ENCODE measurements at places on chromosomes 16 and 17.

GRCh38 chr17:5629128-5629527 lies 44.8 kb upstream of the NLRP1 start:
- no peak for DNase-seq

- no peak for DNase-seq
Observed at GRCh38 chr17:15447928-15448579, 19.4 kb downstream of the CDRT4 start.

DNA sequence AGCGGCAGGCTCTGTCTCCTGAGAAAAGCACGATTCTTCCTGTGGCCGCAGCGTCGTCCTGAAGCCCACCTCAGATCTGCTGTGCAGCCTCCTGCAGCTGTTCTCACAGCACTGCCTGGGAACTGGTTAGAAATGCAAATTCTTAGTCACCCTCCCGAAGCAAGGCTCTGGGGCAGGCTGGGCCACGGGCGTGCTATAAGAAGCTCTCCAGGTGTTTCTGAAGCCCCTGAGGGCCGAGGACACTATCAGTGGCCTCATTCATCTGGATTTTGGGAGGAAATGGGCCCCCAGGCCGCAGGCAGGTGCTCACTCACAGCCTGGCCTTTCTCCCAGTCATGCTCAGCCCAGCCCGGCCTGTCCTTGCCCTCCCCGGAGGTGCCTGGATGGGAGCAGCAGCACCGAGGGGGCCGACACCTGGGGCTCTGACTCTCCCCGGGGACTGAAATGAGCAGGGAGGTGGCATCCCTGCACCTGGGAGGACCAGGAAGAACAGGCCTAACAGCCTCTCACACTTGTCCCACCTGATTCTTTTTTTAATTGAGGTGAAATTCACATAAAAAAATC lies 10.4 kb upstream of the NLRC3 start:
- no peak for DNase-seq

DNA sequence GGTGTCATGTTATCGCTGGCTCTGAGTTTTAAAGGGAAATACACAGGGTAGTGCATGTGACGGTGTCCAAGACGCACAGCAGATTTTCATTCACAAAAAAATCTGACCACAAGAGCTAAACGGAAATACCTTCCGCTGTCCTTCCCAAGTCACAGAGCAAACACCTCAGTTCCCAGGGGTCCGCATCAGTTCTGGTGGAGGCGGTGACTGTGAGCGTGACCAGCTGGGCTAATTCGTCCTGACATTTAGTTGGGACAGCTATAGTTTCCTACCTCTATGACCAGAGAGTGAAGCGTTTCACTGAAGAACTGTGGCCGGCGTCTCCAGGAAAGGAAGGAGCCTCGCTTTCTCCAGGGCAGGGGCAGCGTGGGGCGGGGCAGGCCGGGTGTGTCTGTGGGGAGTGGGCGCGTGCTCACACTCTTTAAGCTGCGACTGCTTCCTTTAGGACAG lies 10.5 kb upstream of the FASN start:
- no peak for DNase-seq

GRCh38 chr16:24138024-24138423 lies 118.1 kb upstream of the CACNG3 start:
- no peak for DNase-seq

- no peak for DNase-seq
Observed at GRCh38 chr16:85900027-85900792, 1.2 kb downstream of the IRF8 start.

DNA sequence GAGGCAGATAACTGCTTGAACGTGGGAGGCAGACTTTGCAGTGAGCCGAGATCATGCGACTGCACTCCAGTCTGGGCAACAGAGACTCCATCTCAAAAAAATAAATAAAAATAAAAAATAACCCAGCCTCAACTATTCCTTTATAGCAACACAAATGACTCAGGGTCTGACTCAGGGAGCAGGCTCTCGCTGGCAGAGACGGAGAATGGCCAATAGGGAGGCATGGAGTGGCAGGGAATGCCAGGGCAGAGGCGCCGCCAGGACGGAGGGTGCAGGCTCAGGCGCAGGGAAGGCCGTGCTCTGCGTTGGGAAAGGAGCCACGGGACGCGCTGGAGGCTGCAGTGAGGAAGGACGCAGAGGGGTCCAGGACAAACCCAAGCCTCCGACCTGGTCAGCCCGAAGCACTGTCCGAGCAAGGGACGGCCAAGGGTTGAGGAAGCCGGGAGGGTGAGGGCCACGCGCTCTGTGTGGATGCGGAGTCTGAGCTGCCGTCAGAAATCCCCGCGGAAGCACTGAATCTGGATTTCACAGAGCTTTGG lies 40.3 kb downstream of the PKD1 start:
- no peak for DNase-seq

DNA sequence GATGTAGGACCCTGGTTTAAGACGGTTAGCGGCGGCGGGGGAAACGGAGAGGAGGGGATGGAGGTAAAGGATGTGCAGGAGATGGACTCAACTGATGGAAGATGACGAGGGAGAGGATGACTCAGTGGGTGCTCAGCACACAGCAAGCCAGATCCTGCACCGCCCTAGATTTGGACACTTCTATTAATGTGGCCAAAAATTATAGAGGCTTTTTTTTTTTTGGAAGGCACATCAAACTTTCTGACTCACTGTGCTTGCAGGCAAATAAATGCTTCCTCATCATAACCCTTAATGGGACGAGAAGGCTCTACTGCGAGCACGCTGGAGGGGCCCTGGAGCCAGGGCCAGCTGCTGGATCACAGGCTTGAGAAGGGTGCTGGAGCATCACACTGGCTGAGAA lies 36.0 kb downstream of the RTN4RL1 start:
- no peak for DNase-seq

- no peak for DNase-seq
Observed at GRCh38 chr16:69620573-69620972, 54.8 kb downstream of the NFAT5 start.

GRCh38 chr17:18332909-18333489 lies 17.9 kb downstream of the SMCR8 start:
- no peak for DNase-seq

DNA sequence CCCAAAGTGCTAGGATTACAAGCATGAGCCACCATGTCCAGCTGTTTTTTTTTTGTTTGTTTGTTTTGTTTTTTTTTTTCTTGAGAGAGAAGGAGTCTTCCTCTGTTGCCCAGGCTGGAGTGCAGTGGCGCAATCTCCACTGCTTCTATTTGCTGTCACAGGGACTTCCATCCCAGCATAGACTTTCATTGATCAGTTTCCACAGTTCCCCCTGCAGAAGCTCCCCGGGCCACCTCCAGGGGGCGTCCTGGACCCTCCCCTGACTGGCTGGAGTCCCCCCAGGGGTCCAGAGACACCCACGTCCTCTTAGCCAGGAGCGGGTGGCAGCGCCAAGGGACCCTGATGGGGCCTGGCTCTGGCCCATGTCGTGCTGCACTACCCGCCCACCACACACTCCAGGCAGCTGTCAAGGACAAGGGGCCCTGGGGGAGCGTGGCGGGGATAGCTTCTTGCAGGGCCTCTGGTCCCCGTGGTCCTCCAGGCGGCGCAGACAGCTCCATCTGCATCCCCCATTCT lies 3.1 kb upstream of the NPW start:
- DNase-seq, result no peak

DNA sequence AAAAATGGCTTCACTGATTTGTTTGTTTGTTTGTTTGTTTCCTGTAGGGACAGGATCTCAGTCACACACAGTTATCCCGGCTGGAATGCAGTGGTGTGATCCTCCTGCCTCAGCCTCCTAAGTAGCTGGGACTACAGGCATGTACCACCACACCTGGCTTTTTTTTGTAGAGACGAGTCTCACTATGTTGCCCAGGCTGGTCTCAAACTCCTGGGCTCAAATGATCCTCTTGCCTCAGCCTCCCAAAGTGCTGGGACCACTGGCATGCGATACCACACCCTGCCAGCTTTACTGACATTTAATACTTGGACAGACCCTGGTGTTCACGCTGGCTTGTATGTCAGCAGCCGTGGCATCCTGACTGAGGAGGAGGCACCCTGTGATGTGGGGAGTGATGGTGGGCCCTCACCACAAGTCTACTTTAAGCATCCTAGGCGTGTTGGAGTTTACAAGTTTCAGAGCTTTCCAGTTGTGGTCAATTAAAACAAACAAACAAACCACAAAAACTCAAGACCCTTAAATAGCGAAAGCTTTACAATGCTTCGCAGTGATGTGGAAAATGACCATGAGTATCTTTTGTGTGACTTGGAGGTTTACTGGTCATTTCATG lies 5.1 kb downstream of the ABCA3 start:
- no peak for DNase-seq

GRCh38 chr17:8421571-8421970 lies 14.1 kb upstream of the NDEL1 start:
- no peak for DNase-seq

DNA sequence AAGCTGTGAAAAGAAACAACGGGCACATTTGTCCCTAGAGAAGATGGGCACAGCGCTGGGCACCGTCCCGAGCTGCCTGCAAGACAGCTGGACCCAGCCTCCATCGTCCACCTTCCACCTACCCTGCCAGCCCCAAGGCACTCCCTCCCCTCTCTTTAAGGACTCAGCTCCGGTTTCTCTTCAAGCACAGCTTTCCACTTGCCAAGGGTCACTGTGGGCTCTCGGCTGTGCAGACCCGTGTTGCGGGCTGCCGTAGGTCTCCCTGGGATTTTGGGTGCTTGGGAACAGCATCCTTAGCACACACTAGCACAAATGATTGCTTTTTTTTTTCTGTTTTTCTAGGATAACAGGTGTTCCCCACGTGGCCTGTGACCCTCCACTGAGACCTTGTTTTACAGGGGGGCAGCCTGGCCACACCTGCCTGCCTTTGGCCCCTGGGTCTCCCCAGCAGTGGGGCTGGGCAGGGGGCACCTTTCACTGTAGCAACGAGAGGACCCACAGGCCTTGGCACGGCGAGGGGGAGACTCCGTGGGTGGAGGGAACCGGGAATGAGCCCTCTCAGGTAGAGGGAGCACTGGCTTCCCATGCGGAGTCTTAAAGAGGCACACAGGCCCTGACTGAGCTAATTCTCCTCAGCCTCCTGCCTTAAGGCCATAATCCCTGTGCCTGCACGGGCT lies 1.4 kb downstream of the CHMP6 start:
- DNase-seq, result no peak
